Right lobe of liver (tissue), 6 donors: ENCODE measurements at places on chromosomes 4 and X. TPM values are rescaled to one million over a fixed set of nuclear protein-coding genes. Genes with fewer than 3 reads are reported as not detected.

Gene ZMAT1
- 2.8 TPM for total RNA-seq

Gene DUSP9
- total RNA-seq = 0.67 TPM

Gene ITIH6
- total RNA-seq = not detected

Gene GPRASP2
- 8.3 TPM for total RNA-seq
